ENCODE measurements at places on chromosomes 6 and 20. TPM values are rescaled to one million over a fixed set of nuclear protein-coding genes. Genes with fewer than 3 reads are reported as not detected.

The ZNF184 gene
- total RNA-seq = 7.1 TPM

The DCDC2 gene
- total RNA-seq = not detected

The RBPJL gene
- total RNA-seq = not detected

The C6orf89 gene
- 36.2 TPM for total RNA-seq

The CRISP3 gene
- total RNA-seq = not detected

The TMEM244 gene
- total RNA-seq = not detected
